ENCODE measurements at places on chromosomes 11 and 22.
A peak's percentile ranks its signal among the peaks of the same experiment; 100 is the strongest.

GRCh38 chr11:45021692-45022141 is 71.0 kb upstream of the TP53I11 start:
- no peak for ATAC-seq

DNA sequence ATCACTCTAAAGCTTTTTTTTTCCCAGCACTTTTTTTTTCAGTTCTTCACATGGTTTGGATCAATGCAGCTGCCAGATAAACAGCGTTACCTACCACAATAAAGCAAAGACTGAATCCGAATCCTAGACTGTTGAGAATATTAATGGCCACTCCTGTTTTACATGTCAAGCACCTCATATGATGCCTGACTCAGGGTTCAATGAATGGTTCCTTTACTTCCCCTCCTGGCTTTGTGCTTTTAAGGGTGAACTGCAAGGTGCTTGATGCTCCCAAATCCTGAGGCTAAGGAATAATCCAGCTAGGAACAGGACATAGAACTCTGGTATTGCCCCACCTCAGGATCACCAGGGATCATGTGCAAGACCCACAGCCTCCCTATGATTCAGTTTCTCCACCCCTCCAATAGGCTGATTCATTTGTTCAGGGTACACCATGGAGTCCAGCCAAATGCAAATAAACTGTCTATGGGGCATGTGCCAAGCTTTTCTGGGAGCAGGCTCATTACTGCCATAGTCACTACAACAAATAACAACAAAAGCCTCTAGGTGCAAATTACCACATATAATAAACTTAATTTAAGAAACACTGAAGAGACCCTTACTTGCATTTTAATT is 104.3 kb downstream of the GAB2 start:
- ATAC-seq, result peak; percentile 32

- ATAC-seq, result no peak
These were observed 65.2 kb downstream of the WNT7B start for GRCh38 chr22:45911601-45912271.

DNA sequence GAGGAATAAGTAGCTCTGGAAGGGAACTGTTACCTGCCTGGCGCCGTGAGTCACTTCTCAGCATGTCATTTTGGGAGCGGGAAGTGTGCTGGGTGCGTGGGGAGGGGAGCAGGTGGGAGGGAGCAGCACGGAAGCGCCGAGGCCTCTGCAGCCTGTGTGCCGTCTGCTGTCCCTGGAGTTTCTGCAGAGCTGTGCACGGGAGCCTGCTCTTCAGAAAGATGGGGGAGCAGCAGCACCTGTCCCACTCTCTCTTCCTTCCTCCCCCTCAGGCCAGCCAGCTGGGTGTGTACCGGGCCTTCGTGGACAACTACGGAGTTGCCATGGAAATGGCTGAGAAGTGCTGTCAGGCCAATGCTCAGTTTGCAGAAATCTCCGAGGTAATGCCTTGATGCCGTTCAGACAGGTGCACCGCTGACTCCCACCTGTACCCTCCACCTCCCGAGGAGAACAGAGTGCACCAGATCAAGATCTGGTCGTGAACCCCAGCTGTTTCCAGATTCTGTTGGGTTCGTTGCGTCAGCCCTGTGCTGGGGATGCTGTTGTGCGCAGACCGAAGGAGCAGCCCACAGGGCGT is 87.9 kb downstream of the BCR start:
- ATAC-seq, result no peak

DNA sequence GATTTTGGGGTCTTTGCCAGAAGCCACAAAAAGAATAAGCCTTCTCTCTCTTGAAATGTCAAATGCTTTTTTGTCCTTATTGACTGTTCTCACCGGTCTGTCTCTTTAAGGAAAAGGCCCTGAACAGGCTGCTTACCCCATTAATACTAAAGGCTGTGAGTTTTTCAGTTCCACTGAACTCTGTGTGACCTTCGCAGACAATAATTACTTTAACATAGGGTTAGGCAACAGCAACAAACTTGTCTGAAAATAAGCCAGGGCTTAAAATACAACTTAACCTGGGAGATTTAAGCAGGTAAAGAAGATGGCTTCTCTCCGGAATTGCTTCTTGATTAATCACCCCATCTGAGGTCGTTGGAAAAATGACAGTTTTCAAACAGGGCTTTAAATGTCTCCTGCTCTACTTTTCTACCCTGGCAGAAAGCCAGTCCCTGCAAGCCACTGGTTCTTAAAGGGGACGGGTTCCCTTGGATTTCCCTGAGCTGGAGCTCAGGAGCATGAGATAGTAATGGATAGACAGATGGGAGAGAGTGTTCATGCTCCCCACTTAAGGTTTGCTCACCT is 69.4 kb downstream of the ARL14EP start:
- ATAC-seq, result no peak

Measured in activated T-helper 17 cell treated with anti-CD3 and anti-CD28 coated beads, Interleukin-2, amount 50 U/mL, for 72 hours (primary cell).